ENCODE measurements at places on chromosomes 13 and 19.

DNA sequence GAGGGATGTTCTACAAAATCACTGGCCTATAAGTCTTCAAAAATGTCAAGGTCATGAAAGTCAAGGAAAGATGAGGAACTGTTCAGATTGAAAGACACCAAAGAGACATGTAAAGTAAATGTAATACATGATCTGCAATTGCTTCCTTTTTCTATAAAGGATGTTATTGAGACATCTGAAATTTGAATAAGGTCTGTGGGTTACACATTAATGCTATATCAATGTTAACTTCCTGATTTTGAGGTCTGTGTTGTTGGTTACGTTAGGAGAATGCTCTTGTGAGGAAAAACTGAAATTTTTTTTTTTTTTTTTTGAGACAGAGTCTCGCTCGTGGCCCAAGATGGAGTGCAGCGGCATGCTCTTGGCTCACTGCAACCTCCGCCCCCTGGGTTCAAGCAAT, 197.4 kb downstream of the RGCC start:
- DNase-seq: no peak

DNA sequence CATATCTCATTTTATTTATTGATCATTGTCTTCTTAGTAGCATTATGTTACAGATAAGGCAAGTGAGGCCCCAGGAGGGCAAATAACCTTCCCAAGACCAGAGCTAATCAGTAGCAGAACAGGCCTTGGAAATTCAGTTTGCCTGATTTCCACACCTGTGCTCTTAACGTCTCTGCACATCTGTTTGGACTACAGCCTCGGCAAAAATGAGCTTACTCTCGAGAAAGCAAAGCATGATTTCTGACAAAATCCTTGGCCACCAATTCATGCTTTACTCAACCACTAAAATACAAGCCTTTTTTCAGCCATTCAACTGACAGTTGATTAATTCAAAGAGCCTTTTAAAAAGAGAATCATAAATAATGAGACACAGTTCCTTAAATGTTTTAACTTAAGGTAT, 309.3 kb upstream of the HTR2A start:
- DNase-seq: no peak

DNA sequence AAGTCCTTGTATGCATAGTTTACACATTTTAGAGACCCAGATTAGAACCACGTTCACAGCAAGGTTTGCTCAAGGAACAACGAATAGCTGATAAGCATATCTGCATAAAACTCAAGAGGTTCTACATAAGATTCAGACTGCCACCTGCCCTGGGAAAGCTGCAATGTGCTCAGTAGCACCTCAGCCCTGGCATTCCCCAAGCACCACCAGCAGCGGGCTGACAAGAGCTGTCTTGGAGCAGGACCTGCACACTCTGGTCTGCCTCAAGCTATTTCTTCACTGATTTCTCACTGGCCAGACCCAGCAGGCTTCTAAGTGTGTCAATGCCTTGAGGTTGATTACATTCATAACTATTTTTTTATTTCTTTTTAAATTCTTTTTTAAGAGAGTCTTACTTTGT, 65.8 kb upstream of the UQCRFS1 start:
- no peak for DNase-seq

GRCh38 chr19:1261798-1262622, 7.1 kb upstream of the CIRBP start:
- DNase-seq: no peak

GRCh38 chr19:14059652-14060155, 2.2 kb downstream of the PALM3 start:
- DNase-seq: no peak

DNA sequence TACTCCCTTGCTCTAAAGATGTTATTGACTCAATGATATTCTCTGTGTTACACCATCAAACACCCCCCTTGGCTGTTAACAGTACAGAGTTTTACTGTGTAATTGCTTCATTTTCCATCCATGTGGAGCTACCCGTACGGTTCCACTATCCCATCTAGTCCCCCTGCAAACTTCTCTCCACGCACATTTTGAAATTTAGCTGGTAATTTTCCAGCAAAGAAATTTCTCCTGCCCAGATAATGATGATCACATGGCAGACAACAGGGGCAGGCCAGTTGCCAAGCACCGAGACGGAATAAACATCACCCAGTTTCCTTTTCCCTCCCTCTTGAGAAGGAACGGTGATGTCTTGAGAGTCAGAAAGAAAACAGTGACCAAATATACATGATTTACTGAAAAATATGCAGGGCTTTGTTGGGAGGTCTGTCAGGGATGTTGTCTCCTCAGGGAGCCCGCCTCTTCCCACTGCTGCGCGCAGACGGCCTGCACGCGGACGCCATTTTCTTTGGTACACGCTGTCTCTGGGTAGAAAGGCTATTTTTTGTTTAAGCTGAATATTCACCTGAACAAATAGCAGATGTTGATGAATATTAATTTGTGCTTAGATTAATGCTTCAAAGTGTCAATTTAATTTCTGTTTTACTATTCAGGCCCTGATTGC, 109.9 kb downstream of the OLFM4 start:
- no peak for DNase-seq

- DNase-seq: no peak
Measured at GRCh38 chr13:76271728-76272232, 614.4 kb downstream of the KCTD12 start.

DNA sequence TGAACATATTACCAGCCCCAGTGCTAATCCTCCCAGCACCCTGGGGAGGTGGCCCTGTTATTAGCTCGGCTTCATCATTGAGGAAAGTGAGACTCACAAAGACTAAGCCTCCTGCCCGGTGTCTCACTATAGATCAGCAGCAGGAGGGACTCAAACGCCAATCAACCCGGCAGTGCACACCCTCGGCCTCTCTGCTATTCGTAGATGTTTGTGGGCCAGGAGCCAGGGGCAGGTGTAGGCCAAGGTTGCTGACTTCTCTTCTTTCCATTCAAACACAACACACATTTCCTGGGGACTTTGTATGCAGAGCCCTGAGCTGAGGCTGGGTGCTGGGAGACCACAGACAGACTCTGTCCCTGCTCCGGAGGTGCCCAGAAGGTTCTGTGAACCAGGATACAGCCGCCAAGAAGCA, 9.4 kb upstream of the SBK3 start:
- DNase-seq: no peak

DNA sequence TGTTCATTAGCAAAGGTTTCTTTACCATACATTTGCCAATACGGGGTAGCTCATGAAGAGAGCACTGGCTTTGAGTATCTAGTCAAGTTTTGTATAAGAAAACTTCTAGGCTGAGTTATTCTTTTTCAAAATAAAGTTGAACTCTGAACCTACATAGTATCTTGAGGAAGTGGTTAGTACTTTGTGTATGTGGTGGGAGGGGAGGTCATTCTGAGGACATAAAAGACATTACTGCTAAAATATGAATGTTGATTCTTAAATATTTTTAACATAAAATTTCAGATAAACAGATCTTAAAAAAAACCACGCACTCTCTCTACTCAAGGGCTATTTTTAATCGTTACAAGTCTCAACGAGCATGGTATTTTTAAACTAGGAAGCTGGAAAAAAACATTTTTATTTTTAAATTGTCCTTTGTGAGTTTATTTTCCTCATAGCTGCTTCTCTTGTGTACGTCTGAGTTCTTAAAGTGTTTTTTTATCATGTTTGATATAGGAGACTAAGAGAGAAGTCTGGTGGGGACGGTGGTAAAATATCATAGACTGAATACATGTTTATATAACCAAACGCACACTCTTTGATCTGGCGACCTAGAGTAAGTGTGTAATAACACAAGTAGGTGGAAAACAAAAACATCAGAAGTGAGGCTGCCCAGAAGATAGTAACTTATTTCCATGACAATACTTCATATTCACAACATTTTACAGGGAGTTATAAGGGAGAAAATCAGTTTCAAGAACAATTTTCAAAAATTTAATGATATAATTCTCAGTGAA, 118.0 kb upstream of the POSTN start:
- DNase-seq: no peak

DNA sequence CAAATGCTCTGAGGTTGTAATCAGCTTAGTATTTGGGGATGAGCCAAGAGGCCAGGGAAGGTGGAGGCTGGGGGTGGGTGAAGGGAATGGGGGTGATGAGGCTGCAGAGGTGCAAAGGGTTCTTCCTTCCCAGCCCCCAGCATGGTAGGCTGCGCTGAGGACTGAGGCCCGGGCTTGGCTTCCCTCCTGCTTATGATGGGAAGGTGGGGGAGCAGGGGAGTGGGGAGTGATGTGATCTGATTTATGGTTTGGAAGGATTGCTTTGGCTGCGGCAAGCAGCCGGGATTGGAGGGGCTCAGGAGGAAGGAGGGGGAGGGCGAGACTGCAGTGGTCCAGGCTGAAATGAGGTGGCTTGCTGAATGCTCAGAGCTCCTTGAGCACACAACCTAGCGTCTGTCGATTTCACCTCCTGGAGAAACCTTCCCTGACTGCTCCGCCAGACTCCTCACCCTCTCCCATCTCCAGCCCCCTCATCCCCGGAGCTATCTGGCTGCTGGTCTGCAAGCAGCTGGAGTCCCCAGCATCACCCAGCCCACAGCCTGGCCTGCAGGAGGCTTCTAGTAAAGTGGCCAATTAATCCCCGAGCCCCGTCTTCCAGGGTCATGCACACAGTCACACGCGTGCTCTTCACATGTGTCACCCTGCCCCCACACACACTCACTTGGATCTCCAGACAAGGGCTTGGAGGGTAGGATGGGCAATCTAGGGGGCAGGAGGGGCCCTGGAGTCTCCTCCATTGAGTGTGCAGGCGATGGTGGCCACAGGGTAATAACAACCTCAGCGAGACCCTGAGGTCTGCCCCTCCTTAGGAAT, 757 bp upstream of the CLEC11A start:
- no peak for DNase-seq

GRCh38 chr19:9885077-9885552, 50.0 kb downstream of the PIN1 start:
- DNase-seq: no peak

- no peak for DNase-seq
Measured at GRCh38 chr19:47389150-47389556, 30.2 kb downstream of the MEIS3 start.

GRCh38 chr13:102558029-102558428, 38.8 kb upstream of the TPP2 start:
- DNase-seq: no peak

DNA sequence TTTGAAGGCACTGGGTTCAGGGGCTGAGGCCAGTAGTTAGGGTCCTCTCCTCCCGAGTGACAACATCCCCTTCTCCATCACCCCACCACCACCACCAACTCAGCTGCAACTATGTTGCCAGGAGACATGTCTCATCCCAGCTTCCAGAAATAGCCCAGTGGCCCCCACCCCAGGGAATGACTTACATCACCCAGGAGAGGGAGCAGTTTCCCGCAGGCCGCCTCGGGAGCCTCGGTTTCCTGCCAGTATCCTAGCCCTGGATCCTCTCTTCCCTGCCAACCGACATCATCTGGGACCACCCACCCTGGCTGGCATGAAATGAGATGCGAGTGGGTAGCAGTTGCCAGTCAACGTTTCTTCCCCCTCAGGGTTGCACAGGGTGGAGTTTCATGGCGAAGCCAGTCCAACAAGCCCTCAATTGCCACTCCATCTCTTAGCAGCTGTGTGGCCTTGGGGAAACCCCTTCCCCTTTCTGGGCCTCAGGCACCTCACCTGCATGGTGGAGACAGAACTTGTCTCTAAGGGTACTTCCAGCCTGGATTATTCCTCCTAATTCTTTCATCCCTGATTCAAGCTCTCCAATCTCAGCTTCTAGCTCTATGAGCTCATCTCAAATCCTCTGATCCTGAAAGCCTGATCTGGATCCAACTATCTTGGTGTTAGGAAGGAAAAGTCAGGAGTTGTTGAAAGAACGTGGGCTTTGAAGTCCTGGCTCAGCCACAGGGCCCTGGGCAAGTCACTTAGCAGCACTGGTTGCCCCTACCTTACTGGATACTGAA, 3.9 kb upstream of the GSK3A start:
- no peak for DNase-seq

DNA sequence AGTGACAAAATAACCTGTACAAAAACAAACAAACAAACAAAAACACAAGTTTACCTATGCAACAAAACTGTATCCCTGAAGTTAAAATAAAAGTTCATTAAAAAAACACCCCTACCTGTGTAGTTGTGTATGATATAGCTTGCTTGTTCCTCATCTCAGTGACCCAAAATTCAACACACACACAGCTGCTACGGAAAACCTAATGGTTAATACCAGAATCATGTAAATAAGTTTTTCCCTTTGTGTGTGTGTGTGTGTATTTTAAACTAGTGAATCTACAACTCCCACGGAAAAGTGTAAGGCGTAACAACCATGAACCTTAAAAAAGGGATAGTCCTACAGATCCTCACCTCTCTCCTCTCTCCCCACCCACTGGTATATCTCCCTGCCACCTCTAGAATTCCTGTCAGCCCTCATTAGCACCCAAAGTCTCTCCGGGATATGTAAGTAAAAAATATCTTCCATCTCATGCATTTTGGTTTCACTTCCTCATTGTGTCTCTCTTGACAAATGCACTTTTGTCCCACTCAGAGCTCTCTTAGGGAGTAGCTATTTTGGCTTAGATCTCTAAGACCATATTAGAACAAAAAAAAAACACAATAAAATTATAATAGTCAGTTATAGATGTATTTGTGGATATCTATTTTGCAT, 2236.5 kb downstream of the PCDH9 start:
- DNase-seq: no peak

- no peak for DNase-seq
Measured at GRCh38 chr19:7200736-7201135, 93.5 kb downstream of the INSR start.

- no peak for DNase-seq
Measured at GRCh38 chr19:2289714-2290435, 7.9 kb upstream of the PEAK3 start.

Measured in activated CD4-positive, alpha-beta T cell treated with anti-CD3 and anti-CD28 coated beads, Interleukin-2, amount 50 U/mL, for 24 hours (primary cell).